ENCODE measurements at places on chromosomes 1 and 21.

- H3K27ac ChIP-seq = no peak overlapping the region
- DNase-seq = no peak
- no peaks in the 10 kb centered on the region for H3K36me3 ChIP-seq
- H3K4me1 ChIP-seq = peaks cover 6% of the 10 kb centered on the region
- H3K27me3 ChIP-seq = peaks cover 3% of the 10 kb centered on the region
These were observed 70.3 kb upstream of the RGL1 start for GRCh38 chr1:183734543-183735036.

DNA sequence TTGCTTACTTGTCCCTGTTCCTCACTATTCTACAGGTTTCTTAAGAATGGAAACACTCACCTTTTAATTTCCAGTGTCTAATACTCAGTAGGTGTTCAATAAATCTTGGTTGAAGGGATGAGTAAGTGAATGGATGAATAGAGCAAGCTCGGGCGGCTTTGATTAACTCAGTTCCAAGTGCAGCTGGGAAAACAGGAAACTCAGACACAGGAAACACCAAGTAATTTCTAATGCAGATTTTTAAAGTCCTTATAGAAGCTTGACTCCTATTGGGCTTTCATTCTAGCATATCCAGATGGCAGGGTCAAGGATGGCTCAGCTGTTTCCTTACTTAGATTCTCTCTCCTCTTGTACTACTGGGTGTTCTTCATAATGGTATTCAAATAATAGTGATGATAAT lies 14.0 kb downstream of the CAMK1G start:
- no peak overlapping the region for H3K4me3 ChIP-seq
- H3K27me3 ChIP-seq = peaks cover 50% of the 10 kb centered on the region
- no peak overlapping the region for H3K27ac ChIP-seq
- H3K4me1 ChIP-seq = no peaks in the 10 kb centered on the region
- no peaks in the 10 kb centered on the region for H3K36me3 ChIP-seq
- no peak for DNase-seq

DNA sequence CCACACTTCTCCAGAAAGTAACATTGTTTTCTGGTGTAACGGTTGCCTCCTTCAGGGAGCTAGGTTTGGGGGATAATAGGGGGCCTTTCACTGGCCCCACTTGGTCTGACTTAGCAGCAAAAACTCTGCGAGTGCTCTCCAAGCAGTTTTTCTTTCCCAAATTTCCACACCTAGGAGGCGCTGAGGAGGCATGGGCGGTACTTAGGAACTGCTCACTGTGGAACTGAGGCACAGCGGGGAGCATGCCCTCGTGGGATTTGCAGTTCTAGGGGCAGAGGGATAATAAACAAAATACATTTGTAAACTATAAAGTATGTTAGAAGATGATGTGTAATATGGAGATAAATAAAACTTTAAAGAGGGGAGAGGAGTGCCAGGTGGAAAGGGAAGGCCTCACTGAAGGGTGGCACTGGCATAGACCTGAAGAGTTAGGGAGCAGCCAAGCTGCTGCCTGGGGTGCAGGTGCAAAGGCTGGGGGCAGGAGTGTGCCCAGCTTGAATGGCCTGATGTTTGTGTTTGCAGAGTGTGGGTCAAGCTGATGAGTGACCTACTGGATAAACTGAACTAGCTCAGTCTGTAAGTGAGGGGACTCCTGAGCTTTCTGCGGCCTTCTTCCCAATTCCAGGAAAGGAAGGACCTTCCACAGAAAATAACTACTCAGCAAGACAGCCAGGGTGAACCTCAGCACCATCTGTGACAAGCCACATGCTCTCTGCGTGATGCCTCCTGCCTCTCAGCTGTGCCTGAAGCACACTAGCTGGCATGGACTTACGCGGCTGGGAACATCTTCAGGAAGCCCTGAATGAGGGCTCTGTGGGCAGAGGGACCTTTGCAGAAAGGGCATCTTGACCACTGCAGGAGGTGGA lies 1.9 kb downstream of the EPHX1 start:
- DNase-seq = no peak
- H3K27ac ChIP-seq = no peak overlapping the region
- H3K4me3 ChIP-seq = no peak overlapping the region
- peaks cover 14% of the 10 kb centered on the region for H3K27me3 ChIP-seq

DNA sequence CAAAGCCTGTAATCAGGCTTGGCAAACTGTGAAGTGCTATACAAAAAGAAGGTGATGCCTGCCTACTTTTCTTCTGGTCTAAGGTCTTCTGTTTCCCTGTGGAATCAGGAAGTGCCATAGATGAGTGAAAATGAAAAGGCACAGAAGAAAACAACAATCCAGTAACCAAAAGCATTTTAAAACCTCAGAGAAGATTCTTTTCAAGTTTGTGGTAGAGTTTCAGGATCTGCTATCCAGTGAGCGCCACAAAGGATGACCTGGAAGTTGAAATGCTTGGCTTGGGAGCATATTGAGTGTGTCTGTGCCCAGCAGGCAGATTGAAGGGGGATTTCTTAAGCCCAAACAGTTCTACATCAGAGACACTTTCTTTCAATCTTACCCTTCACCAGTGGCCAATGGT lies 272.2 kb downstream of the PAPPA2 start:
- DNase-seq = no peak
- no peak overlapping the region for H3K4me3 ChIP-seq
- H3K4me1 ChIP-seq = no peaks in the 10 kb centered on the region
- H3K27ac ChIP-seq = no peak overlapping the region
- no peaks in the 10 kb centered on the region for H3K27me3 ChIP-seq

DNA sequence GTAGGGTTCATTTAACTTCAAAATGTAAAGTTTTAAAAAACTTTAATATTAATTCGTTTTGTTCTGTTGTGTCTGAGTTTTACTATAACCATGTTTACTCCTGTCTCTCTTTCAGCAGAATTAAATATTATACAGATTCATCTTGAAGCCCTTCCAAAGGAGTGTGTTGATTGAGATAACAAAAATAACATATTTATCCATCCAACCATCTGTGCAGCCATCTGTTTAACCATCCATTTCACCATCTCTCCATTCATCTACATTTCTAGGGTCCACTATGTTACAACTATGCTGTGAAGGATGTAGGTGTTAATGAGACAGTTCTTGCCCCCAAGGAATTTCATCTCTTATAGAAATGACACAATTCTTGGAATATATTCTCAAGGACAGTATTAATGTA lies 36.0 kb upstream of the GNG12 start:
- no peak overlapping the region for H3K4me3 ChIP-seq
- peaks cover 19% of the 10 kb centered on the region for H3K27me3 ChIP-seq
- H3K27ac ChIP-seq = no peak overlapping the region
- no peak for DNase-seq

GRCh38 chr21:41778930-41779600 lies 12.2 kb upstream of the RIPK4 start:
- no peaks in the 10 kb centered on the region for H3K36me3 ChIP-seq
- peaks cover 74% of the 10 kb centered on the region for H3K27me3 ChIP-seq
- no peak overlapping the region for H3K27ac ChIP-seq
- no peak overlapping the region for H3K4me3 ChIP-seq
- H3K4me1 ChIP-seq = peaks cover 7% of the 10 kb centered on the region

DNA sequence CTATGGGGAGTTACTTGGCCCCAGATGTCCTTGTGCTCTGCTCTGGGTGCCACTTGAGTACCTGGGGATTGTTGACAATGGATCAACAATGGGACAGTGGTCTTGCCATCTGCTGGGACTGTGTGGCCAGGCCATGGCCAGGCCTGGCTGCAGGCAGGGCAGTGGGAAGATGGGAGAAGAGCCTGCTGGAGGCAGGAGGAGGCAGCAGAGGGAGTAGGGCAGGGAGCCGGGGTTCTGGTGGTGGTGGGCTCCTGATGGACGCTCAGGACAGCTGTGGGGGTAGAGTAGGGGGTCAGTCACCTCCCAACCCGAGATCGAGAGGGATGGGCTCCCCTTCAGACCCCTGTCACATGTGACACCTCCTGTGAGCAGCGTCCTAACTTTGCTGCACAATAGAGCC lies 81.0 kb downstream of the ARHGEF10L start:
- H3K36me3 ChIP-seq = no peaks in the 10 kb centered on the region
- H3K27me3 ChIP-seq = no peaks in the 10 kb centered on the region
- H3K4me1 ChIP-seq = no peaks in the 10 kb centered on the region
- no peak overlapping the region for H3K4me3 ChIP-seq
- no peak for DNase-seq

GRCh38 chr1:20697563-20697962 lies 20.2 kb downstream of the KIF17 start:
- no peak overlapping the region for H3K4me3 ChIP-seq
- H3K4me1 ChIP-seq = peaks cover 7% of the 10 kb centered on the region
- H3K27me3 ChIP-seq = peaks cover 11% of the 10 kb centered on the region
- DNase-seq = no peak
- no peaks in the 10 kb centered on the region for H3K36me3 ChIP-seq
- no peak overlapping the region for H3K27ac ChIP-seq

DNA sequence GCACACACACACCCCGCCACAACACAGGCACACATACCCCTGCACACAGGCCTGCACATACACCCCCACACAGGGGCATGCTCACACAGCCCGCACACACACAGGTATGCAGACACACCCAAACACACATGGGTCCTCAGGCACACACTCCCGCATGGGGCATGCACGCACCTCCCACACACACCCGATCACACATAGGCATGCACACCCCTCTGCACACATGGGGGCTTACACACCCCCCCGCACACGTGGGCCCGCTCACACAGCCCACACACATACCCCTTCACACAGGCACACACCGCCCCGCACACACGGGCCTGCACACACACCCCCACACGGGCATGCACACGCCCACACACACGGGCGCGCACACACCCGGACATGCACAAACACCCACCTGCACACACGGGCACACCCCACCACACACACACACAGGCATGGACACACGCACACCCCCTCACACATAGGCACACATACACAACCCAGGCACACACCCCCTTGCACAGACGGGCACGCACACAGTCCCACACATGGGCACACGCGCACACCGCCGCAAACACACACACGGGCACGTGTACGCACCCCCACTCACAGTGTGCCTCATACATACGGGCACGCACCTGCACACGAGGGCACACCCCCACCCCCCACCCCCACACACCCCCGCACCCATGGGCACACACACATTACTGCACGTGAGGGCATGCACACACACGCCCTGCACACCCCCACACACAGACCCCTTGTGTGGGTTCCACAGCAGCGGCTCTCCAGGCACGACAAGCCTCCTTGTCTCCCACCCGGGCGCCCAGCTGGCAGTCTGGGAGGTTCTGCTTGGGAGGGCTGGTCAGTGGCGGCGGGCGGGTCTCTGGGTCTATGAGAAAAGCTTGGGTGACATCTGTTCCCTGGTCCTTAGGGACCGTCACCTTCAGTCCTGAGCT lies 8.3 kb downstream of the ATAD3B start:
- no peak for DNase-seq
- no peak overlapping the region for H3K4me3 ChIP-seq
- no peaks in the 10 kb centered on the region for H3K4me1 ChIP-seq
- H3K27ac ChIP-seq = no peak overlapping the region
- peaks cover 17% of the 10 kb centered on the region for H3K36me3 ChIP-seq

DNA sequence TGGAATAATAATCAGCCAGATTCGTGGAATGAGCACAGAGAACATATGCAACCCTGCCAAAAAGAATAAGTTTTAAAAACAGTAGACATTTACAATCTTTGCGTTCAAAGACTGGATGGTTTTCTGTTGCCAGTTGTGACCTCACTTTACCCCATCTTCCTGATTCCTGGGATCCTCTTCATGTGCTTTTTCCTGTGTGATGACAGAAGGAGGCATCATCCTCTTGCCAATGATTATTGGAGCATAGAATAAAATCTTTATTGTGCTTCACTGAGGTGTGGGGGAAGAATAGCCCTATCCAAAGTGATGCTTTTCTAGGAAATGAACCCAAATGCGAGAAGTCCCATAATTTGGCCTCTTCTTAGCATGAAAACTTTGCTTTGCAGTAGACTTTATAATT lies 15.0 kb upstream of the BARHL2 start:
- no peak for DNase-seq
- peaks cover 3% of the 10 kb centered on the region for H3K36me3 ChIP-seq
- no peak overlapping the region for H3K27ac ChIP-seq
- peaks cover 77% of the 10 kb centered on the region for H3K27me3 ChIP-seq
- peaks cover 17% of the 10 kb centered on the region for H3K4me1 ChIP-seq

DNA sequence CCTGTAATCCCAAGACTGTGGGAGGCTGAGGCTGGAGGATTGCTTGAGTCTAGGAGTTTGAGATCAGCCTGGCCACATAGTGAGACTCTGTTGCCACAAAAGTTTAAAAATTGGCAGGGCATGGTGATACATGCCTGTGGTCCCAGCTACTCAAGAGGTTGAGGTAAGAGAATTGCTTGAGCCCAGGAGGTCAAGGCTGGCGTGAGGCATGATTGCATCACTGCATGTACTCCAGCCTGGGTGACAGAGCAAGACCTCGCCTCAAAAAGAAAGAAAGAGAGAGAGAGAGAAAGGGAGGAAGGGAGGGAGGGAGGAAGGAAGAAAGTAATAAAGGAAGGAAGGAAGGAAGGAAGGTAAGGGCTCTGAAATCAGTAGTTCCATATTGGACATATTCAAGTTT lies 25.0 kb downstream of the GLUL start:
- H3K36me3 ChIP-seq = no peaks in the 10 kb centered on the region
- H3K27me3 ChIP-seq = peaks cover 11% of the 10 kb centered on the region
- DNase-seq = no peak
- H3K4me3 ChIP-seq = no peak overlapping the region

- H3K36me3 ChIP-seq = no peaks in the 10 kb centered on the region
- H3K4me3 ChIP-seq = no peak overlapping the region
- H3K27ac ChIP-seq = no peak overlapping the region
- peaks cover 14% of the 10 kb centered on the region for H3K27me3 ChIP-seq
- DNase-seq = no peak
These were observed 15.9 kb upstream of the PADI3 start for GRCh38 chr1:17232759-17233661.

DNA sequence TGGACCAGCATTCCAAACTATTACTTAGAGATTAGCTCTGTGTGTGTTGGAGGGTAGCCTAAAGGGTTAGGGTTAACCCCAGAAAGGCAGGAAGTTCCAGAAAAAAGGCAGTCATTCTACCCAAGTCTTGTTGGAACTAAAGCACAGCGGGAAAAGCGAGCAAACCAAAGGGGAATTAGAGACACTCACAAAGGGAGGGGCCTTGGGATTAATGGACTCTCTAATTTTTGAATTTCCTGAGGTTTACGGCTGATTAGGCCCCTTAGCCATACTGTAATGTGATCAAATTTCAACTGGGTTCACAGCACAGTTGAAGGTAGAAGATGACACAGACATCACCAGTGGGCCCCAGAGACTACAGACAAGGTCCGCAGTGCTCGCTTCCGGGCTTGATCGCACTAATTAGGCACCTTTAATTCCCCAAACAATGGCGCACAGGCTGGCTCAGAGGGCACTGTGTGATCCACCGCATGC lies 28.3 kb downstream of the CAPZB start:
- peaks cover 18% of the 10 kb centered on the region for H3K36me3 ChIP-seq
- no peak for DNase-seq
- no peak overlapping the region for H3K27ac ChIP-seq
- no peak overlapping the region for H3K4me3 ChIP-seq
- peaks cover 66% of the 10 kb centered on the region for H3K4me1 ChIP-seq

GRCh38 chr1:200095057-200095577 lies 67.6 kb downstream of the NR5A2 start:
- H3K4me3 ChIP-seq = no peak overlapping the region
- no peaks in the 10 kb centered on the region for H3K4me1 ChIP-seq
- H3K36me3 ChIP-seq = no peaks in the 10 kb centered on the region
- peaks cover 18% of the 10 kb centered on the region for H3K27me3 ChIP-seq
- no peak for DNase-seq
- no peak overlapping the region for H3K27ac ChIP-seq
